ENCODE measurements at places on chromosomes 5 and 9.

DNA sequence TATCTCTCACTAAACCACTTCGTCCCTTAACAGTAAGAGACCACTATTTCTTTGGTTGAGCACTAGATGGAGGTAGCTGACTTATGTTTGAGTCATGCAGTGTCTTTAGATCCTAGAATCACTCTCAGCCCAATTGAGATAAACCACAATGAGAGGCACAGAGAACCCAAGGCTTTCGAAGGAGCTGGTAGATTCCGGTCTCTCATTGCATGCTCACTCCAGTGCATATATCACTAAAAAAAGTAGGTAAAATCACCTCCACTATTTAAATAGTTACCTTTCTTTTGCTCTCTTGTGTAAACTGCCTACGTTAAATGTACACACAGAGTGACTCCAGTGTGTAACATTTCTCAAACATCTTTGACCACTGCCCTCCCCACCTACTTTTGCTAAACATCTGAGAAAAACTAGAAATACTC, 27.6 kb downstream of the ACTL7A start:
- DNase-seq = peak; percentile 33

DNA sequence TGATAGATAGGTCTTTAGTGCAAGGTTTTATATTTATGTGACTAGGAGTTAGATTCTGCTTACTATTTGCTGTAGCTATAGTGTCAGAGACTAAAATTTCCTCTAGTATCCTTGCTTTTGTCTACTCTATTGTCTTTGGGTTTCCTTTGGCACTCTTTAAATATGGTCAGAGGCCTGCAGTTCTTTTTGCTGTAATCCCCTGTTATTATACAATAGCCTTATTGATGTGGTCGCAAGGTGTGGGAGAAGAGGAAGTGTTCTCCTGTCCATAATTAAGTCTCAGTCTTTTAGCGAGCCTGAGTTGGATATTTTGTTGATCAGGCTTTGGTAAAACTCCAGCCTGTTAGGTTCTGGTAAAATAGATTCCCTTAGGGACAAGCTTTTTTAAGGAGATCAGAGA, 34.9 kb downstream of the LURAP1L start:
- DNase-seq = no peak

- no peak for DNase-seq
Observed at GRCh38 chr9:127491516-127491915, 40.2 kb downstream of the LRSAM1 start.

GRCh38 chr5:1544294-1544961, 20.7 kb upstream of the LPCAT1 start:
- no peak for DNase-seq
